NCI-H2029 (cell line): ENCODE measurements at places on chromosomes 16 and 17.

DNA sequence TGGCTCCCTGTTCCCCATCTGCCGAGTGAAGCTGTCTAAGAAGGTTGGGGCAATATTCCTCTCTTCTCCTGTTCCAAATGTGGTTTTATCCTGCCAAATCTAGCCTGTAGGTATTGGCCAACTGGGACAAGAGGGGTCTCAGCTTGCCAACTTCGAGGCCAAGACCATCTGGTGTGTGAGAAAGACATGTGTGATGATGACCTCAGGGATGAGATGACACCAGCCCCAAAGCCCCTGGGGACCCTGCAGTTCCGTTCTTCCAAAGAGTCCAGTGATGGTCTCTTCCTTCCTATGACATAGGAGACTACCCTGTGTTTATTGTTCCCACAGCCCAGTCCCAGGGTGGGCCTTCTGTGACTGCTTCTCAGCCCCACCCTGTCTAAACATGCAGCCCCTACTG lies 34.8 kb upstream of the ADAMTS18 start:
- no peak for DNase-seq

DNA sequence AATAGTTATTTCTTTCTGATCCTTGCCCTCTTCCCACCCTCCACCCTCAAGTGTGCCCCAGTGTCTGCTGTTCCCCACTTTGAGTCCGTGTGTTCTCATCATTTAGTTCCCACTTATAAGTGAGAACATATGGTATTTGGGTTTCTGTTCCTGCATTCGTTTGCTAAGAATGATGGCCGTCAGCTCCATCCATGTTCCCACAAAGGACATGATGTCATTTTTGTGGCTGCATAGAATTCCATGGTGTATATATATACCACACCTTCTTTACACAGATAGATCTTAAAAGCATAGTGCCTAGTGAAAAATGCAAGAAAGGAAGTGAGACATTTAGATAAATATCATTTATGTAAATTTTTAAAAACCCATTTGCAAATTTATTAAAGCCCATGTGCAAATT lies 33.1 kb downstream of the HS3ST2 start:
- no peak for DNase-seq

- peak; percentile 47 for DNase-seq
Observed at GRCh38 chr17:48024149-48025039, 13.2 kb downstream of the COPZ2 start.

GRCh38 chr17:34993031-34993430 lies 12.7 kb downstream of the LIG3 start:
- DNase-seq, result no peak

DNA sequence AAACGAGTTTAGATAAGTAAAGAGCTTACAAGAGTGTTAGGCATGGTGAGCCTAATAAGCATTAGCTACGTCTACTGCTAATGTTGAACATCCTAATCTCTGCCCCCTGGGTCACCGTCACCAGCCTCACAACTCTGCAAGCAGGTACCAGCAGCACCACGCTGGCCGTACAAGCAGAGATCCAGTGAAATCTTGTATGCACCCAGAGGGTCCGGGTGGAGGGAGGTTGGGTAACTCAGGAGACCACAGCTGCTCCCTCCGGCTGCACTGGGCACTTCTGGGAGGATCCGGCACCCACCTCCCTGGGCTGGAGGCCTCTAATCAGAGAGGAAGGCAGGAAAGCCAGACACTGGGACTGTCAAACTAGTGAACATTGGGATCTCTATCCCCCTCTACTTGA lies 8.4 kb upstream of the OR1F1 start:
- DNase-seq, result no peak

GRCh38 chr17:73142872-73143381 lies 21.9 kb upstream of the SSTR2 start:
- DNase-seq, result no peak

- no peak for DNase-seq
Observed at GRCh38 chr16:49463529-49463928, 89.9 kb downstream of the C16orf78 start.

DNA sequence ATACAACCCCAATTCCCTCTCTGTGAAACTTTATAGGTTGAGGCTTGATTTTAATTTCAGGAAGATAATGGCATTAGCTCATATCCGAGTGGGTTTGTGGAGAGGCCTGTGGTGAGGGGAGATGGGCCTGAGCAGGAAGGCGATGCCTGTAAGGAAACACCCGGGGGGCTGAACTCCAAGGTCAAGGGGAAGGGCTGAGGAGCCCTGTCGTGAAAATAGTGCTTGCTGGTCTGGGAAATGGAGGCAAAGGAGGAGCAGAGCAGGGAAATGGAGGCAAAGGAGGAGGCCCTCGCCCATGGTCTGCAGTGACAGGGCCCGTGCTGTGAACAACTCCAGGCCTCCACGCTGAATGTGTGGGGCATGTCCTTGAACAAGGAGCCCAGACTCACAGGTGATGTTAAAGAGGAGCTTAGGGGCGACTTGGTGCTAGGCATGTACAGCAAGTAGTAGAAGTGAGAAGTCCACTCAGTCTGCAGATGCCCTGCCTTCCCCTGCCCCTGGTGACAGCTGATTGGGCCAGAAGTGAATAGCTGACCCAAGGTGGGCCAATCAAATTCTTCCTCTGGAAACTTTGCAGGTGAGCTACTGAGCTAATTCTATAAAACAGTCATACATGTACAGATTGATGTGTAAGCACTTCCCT lies 38.1 kb downstream of the MRPS23 start:
- DNase-seq, result no peak

- no peak for DNase-seq
Observed at GRCh38 chr17:79628861-79629547, 18.2 kb upstream of the RBFOX3 start.

- no peak for DNase-seq
Observed at GRCh38 chr16:79012671-79013434, 587.7 kb downstream of the MAF start.

- DNase-seq, result no peak
Observed at GRCh38 chr17:31068291-31068690, 26.5 kb upstream of the NF1 start.

GRCh38 chr16:50612849-50613198 lies 64.6 kb downstream of the NKD1 start:
- DNase-seq, result no peak

DNA sequence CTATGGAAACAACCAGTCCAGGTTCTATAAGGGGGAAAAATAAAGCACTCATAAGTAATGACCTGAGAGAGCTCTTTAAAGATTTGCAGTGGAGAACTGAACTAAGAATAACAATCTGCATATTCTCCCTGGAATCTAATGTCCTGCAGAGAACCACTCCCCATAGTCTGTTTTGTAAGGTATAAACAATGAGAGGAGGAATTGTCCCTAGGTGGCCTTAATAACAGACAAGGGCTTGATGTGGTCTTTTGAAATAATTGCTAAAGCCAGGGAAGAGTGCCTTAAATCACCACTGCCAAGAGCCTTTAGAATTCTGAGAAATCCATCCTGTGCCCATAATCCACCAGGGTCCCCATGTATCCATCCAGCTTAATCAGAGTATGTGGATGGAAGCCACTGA lies 106.3 kb downstream of the CDH11 start:
- DNase-seq, result no peak

DNA sequence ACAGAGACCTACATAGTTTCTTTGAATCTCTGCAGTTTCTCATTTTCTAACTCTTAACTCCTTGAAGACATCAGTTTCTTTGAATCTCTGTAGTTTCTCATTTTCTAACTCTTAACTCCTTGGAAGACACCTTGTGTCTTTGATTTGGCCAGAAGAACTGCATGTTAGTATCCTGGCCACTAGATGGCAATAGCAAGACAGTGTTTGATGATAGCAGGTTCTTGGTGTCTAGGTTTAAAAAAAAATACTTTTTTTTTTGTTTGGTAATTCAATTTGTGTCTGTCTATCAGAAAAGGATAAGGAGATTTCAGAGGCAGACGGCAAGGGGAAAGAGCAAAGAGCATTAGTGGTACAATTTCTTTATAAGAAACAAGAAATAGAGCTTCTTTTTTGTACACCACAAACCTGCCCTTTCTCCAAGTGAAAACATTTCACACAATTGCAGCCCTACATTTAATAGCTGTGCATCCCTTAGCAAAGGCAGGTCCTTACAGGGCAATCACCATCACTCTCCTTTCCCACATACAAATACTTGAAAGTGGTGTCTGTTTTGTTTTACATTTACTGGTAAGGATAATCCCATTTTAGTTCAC lies 1324.9 kb upstream of the CDH8 start:
- DNase-seq, result no peak

- DNase-seq, result no peak
Observed at GRCh38 chr17:39939588-39940419, 12.3 kb downstream of the LRRC3C start.

GRCh38 chr17:44170499-44171201 lies at the start of gene ASB16:
TSS of gene ASB16 (plus strand) at chr17:44170704. CDS start at chr17:44170790, 86 bp downstream.
- DNase-seq, result peak; percentile 32

- no peak for DNase-seq
Observed at GRCh38 chr17:55245986-55246385, 18.8 kb upstream of the HLF start.

GRCh38 chr16:65816556-65816955 lies 549.9 kb upstream of the CDH5 start:
- DNase-seq, result no peak

DNA sequence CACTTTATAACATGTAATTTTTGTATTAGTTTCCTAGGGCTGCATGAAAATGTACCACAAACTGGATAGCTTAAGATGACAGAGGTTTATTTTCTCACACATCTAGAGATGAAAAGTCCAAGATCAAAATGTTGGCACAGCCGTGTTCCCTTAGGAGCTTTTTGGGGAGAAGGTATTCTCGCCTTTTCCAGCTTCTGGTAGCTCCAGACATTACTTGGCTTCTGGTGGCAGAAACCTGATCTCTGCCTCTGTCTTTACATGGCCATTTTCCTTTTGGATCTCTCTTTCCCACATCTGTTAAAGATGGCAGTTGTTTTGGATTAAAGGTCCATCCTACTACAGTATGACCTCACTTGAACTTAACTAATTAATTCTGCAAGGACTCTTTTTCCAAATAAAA lies 885.7 kb upstream of the CDH8 start:
- no peak for DNase-seq

- DNase-seq, result no peak
Observed at GRCh38 chr17:32741381-32741780, 135.5 kb downstream of the MYO1D start.

GRCh38 chr17:29151567-29151966 lies 28.6 kb downstream of the MYO18A start:
- DNase-seq, result no peak

DNA sequence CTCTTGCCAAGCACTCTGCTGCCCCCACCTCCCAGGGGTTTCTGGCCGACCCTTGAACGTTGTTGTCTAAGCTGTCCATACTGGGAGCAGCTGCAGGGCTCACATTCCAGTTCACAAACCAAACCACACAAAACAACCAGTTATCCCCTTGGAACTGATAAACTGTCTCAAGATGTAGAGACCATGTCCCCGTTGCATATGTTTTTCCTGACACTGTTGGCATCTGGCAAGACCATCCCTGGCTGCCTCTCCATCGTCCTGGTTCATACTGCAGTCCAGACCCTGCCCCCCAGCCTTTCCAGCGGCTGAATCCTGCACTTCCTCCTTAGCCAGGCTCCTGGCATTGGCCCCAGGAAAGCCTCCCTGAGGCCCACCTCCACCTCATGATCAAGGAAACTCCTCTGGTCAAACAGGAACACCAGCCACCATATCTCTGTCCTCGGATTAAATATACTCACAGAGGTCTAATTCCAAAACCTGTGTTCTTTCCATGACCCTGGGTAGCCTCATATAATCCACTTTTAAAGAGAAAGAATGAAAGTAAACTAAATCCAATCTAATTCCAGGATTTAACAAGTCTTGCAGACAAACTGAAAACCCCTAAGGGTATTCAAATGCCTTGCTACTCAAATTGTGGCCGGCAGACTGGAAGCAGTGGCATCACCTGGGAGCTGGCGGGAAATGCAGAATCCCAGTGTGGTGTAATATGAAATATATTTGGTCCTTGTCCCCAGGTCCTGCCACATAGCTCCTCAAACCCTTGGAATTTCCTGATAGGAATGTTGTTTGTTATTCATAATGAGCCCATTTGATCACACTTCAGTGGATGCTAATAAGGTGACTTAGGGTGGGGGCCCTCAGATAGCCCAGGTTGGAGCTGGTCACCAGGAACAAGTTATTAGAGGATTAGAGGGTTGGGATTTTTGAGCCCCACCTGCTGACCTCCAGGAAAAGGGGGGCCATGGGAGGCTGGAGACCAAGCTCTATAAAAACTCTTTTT lies 14.2 kb downstream of the GAS7 start:
- DNase-seq, result no peak

DNA sequence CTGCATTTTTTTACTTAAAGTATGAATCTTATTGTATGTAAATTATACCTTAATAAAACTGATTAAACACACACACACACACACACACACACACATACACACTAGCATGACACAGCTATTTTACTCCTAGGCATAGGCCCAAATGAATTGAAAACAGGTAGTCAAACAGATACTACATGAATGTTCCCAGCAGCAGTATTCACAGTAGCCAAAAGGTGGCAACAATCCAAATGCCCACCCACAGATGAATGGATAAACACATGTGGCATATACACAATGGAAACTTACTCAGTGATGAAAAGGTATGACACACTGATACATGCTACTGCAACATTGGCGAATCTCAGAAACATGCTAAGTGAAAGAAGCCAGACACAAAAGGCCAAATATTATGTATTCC lies 223.5 kb downstream of the CYB561 start:
- no peak for DNase-seq
